Small intestine (tissue), 16 donors: ENCODE measurements at places on chromosomes 6 and 20.

- DNase-seq: no peak
These were observed 20.6 kb upstream of the REV3L start for GRCh38 chr6:111503660-111504059.

DNA sequence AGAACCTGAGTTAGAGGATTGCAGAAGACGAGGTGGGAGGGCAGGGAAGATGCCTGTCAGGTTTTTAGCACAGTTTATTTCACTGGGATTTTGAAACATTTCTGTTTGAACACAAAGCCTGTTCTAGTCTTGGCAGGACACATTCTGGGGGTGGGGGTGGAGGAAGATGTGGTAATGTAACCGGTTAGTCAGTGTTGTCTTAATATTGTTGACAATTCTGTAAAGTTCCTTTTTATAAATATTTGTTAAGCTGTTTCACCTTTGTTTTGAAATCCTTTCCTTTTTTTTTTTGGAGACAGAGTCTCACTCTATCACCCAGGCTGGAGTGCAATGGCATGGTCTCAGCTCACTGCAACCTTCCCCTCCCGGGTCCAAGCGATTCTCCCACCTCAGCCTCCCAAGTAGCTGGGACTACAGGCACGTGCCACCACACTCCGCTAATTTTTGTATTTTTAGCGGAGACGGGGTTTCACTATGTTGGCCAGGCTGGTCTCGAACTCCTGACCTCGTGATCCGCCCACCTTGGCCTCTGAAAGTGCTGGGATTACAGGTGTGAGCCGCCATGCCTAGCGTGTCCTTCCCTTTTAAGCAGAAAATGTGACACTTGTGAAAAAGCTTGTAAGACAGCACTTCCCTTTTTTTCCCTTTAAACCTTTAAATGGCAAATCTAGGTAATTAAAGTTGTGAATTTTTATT, 20.2 kb downstream of the SLC9A8 start:
- DNase-seq: no peak

DNA sequence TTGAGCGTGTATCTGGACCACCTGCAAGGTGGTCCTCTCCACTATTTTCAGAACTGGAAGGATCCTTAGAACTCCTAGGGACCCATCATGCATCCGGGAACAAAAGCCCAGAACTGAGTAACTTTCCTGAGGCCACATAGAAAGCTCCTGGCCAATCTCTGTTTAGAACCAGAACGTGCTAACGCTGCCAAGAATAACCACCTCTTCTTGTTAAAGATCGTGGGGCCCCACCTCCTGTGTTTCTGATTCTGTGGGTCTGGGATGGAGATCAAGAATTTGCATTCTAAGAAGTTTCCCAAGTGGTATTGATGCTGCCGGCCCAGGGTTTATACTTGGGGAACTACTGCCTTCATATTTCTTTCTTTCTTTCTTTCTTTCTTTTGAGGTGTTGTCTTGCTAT, 13.3 kb downstream of the CD40 start:
- no peak for DNase-seq

DNA sequence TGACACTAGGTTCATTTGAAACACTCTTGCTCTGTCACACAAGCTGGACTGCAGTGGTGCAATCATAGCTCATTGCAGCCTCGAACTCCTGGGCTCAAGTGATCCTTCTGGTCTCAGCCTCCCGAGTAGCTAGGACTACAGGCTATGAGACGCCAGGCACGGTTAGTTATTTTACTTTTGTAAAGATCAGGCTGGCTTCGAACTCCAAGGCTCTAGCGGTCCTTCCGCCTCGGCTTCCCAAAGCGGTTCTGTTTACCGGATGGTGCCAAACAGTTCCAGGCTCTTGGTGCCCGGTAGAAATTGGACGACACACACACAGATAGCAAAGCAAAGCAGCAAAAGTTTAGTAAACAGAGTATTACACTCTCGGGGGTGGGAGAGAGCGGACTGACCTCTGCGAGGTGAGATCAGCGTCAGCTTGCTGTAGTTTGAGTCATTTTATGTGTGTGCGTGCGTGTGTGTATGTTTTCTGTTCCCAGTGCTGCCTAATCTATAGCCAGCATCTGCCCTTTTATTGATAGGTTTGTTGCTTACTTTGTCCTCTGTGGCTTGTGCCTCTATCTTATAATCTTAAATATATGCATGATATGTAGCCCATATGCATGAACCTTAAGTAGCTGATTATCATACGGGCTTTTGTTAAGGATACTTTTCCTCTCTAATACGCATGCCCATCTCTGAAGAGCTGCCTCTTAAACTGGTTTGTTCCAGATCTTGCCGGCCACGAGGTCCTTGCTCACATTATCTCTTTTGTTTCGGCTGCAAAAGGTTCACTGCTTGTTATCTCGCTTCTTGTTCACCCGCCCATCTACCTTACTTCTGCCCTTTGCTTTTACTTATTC, 75.2 kb downstream of the OR2B2 start:
- DNase-seq: peak; percentile 87

DNA sequence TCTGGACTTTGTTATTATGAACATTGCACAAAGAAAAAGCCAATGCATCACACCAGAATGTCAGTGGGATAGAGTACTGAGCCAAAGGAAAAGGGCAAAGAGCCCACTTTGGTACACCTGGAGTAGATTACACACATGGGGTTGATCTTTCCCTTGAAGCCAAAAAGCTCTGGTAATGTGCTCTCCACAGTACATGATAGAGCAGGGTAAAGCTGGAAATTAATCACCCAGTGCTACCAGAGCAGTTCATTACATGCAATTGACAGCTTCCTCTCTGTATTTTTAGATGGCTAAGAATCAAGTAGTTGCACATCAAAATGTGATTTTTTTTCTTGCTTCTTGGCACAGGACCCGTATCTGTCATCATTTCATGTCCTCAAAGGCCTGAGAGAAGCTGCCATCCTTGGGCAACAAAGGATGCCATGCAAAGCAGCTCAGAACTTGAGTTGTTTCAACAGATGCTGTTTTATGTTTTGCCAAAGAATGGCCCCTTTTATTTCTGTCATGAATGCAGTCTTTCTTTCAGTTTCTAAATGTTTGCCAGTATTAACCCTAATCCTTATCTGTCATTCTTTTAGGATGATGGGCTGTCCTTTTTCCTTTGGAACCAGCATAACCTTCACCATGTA, 88.1 kb downstream of the HDGFL1 start:
- DNase-seq: peak; percentile 13

DNA sequence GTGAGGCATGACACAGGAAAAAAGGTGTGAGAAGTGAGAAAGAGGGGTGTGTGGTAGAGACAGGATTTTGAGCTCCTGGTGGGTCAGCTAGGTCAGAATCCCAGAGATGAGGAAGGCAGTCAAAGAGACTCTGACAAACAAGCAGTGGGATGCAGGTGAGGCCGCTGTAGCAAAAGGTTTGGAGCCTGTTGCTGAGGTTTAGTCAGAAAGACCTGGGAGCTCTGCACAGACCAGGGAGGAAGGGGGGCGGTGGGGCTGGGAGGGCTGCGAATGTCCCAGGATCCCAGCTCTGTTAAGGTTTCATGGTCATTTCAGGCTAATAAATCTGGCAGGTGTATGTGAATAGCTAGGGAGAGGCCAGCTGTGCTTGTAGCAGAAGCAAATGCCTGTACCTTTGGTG, 373.9 kb upstream of the SYNCRIP start:
- no peak for DNase-seq

- no peak for DNase-seq
These were observed 117.6 kb downstream of the DST start for GRCh38 chr6:56524891-56525703.

GRCh38 chr6:28269492-28269891, 2.5 kb downstream of the ZSCAN26 start:
- no peak for DNase-seq

- DNase-seq: no peak
These were observed 287.0 kb upstream of the PRND start for GRCh38 chr20:4434681-4435080.

DNA sequence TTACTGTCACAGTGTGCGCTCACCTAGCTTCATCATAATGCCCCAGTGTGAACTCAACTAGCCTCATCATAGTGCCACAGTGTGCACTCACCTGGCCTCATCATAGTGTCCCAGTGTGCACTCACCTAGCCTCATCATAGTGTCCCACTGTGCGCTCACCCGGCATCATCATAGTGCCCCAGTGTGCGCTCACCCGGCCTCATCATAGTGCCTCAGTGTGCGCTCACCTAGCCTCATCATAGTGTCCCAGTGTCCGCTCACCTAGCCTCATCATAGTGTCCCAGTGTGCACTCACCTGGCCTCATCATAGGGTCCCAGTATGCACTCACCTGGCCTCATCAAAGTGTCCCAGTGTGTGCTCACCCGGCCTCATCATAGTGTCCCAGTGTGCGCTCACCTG, 10.6 kb downstream of the TMEM242 start:
- DNase-seq: peak; percentile 14

DNA sequence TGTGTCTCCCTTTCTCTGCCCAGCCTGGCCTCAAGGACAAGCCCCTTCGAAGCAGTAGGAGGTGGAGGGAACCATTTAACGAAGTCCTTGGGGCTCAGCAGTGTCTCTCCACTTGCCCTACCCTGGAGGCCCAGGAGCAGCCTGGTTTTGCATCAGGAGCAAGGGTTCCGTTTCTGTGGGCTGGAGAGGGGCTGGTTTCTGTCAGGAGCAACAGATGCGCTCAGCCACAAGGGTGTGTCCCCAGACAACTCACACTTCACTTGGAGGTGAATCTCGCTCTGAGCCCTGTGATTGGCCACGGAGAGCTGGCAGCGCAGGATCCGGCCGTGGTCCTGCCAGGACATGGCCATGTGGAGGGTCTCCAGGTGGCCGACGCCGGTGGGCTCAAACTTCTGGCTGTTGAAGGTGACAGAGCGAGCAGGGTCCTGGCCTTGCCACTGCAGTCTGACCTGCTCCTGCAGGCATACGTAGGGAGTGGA, 6.9 kb downstream of the SIGLEC1 start:
- DNase-seq: no peak

- DNase-seq: no peak
These were observed 22.7 kb upstream of the CTAGE9 start for GRCh38 chr6:131733376-131734016.

DNA sequence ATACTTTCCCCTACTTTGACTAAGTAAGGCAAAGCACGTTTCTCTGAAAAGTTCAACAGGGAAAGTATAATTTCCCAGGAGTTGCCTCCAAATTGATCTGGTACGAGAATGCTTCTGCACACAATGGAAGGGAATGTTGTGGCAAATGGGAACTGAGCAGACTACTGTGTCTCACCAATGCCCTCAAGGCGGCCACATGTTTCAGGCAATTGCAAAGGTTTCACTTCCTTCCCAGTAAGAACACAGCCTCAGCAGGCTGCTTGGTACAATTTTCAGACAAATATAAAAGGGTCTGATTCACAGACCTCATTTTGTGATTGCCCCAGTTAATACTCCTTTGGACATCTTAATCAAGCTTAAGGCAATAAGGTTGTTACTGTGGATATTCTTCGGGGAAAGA, 71.2 kb downstream of the KIAA0319 start:
- no peak for DNase-seq

- peak; percentile 87 for DNase-seq
These were observed 161.8 kb upstream of the SCGN start for GRCh38 chr6:25490018-25490801.

DNA sequence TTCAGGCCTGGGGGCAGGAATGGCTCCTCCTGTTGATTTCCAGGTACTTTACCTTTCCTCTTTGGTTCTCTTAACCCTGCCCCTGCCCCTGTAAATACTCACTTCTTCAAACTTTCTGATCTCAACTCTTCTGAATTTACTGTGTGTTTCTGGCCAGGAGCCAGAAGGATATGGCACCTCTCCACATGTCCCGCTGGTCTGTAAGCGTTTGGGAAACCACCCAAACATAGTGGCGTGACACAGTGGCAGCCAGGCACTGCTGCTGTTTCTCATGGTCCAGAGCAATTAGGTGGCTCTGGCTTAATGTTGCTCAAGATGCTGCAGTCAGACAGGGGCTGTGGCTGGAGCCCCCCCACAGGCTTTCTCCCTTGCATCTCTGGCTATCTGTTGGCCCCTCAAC, 374.5 kb downstream of the RNGTT start:
- no peak for DNase-seq

GRCh38 chr6:116847227-116847626, 18.3 kb upstream of the GPRC6A start:
- DNase-seq: peak; percentile 50

- no peak for DNase-seq
These were observed 2.2 kb upstream of the RWDD1 start for GRCh38 chr6:116568821-116569755.

GRCh38 chr6:129902681-129903080, 41.6 kb upstream of the TMEM244 start:
- DNase-seq: no peak

DNA sequence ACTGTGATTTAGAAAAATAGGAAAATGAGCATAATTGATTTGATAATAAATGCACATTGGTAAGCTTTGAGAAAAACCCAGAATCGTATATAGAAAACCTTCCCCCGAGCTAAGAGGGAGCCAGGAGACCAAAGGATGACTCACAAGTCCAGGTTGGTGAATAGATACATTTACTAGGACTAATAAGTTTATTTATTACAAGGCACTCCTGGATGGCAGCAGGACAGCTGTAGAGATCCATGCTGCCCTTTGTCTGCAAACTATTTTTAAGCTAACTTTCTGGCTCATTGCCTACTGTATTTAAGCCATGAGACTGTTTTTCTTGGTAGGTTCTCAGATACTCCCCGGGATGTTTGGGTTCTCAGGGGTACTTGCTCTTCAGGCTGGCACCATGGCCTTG, 13.4 kb downstream of the CASP8AP2 start:
- DNase-seq: no peak

GRCh38 chr6:86331265-86331840, 606.0 kb upstream of the HTR1E start:
- DNase-seq: no peak

GRCh38 chr6:155495011-155495768, 39.6 kb upstream of the NOX3 start:
- DNase-seq: no peak

DNA sequence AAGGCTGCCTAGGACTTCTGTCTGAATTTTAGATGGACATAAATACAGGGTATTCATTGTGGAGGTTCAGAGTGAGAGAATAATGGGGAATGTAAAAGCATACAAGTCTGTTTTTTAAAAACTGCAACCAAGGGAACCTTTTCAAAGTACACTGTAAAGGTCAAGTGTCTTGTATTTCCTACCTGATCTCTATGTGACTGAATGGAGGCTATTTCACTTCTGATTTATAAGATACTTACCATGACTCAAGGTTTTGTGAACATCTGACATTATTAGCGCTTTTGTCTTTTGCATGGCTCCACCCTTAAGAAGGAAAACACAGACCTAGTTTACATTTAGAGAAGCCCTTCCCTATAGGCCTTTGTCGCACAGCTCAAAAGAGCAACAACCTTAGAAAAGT, 126.5 kb downstream of the ZFAND3 start:
- no peak for DNase-seq

DNA sequence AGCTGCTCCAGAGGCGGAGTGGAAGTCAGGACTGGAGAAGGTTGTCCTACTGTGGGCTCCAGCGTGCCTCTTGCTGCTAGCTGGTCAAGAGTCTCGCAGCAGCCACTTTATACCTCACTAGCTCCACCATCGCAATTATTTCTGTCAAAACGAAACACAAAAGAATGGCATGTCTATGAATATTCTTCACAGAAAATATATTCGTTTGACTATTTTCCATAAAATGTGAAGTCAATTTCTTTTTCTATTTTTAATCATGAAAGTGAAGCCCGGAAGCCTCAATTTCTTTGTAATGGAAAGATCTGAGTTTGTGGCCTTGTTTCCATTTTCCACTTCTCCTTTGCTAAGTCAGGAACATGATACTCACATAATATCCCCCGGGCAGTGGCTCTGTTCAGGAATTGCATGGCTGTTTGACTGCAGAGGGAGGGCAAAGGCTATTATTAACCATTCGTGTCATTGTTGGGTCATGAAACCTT, 51.7 kb downstream of the DTD1 start:
- DNase-seq: no peak

GRCh38 chr20:53847139-53847836, 223.1 kb downstream of the BCAS1 start:
- no peak for DNase-seq

GRCh38 chr6:132498638-132499037, 14.3 kb downstream of the STX7 start:
- no peak for DNase-seq
